ENCODE measurements at places on chromosomes 3 and 15. TPM values are rescaled to one million over a fixed set of nuclear protein-coding genes. Genes with fewer than 3 reads are reported as not detected.

DNA sequence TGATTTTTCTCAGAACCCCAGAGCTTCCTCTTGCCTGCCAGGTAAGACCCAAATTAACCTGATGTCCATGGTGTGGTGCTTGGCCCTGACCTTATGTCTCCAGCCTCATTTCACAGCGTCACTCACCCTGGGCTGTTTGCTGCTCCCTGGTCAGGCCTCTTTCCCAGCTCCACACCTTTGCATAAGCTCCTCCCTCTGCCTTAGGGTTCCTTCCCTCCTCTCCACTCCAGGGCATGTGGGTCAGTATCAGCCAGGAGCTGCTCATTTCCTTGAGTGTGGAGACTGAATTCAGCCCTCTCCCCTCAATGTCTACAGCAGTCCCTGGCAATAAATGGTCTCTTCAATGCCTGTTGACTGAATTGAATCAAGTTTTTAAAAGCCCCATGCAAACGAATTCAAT is 75.6 kb upstream of the ANKRD34C start:
- no peak for DNase-seq

- DNase-seq, result no peak
Observed at GRCh38 chr3:38335263-38335662, 11.3 kb upstream of the XYLB start.

The PTH1R gene
- 13.0 TPM for total RNA-seq

DNA sequence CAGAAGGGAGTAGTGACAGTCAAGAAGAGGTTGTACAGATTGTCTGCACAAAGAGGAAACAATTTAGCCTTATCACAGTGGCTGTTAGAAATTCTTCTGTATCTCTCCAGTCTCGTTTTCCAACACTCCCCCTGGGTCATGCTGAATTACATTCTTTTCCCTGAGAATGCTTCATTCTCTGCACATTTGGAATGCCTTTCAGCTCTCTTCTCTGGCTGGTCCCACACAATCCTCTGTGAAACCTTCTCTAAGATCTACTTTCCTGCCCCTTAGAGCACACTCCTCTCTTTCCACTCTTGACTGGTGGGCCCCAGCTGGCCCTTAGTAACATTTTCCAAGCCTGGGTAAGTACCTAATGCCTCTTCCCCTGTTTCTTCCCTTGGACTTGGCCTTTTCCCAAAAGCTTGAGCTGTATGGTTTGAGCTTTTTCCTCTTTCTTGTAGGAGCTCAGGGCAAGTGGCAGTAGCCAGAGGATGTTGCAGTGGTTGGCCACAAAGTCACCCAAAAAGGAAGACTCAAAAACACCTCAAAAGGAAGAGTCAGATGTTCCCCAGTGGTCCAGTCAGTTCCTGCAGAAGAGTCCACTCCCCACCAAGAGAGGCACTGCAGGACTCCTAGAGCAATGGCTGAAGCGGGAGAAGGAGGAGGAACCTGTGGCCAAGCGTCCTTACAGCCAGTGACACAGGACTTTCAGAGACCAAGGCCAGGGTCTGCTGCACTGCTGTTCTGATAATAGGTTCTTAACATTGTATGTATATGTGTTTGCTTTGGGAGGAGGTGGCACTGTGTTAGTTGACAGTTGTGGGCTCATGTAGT is 25.7 kb downstream of the HMCES start:
- no peak for DNase-seq

The AADACL2 gene
- not detected for total RNA-seq

- no peak for DNase-seq
Observed at GRCh38 chr15:22863356-22863755, 24.9 kb downstream of the NIPA2 start.

GRCh38 chr3:46368569-46368968 is 2.2 kb upstream of the CCR5 start:
- DNase-seq, result peak; percentile 66

DNA sequence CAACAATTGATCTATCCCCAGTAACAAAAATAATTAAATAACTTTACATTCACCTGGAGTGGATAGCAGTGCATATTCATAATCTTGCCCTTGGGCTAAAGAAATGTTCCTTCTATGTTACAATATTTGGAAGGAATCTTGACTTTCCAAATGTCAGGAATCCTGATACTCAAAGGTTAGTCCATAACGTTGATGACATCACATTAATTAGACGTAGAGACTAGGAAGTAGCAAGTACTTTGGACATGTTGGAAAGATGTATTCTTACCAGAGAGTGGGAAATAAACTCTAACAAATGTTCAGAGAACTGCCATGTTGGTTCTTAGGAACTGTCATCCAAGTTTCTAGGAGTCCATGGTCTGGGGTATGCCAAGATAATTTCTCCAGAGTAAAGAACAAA is 70.6 kb upstream of the SLC25A36 start:
- no peak for DNase-seq

The CHRNB4 gene
- total RNA-seq, result not detected

DNA sequence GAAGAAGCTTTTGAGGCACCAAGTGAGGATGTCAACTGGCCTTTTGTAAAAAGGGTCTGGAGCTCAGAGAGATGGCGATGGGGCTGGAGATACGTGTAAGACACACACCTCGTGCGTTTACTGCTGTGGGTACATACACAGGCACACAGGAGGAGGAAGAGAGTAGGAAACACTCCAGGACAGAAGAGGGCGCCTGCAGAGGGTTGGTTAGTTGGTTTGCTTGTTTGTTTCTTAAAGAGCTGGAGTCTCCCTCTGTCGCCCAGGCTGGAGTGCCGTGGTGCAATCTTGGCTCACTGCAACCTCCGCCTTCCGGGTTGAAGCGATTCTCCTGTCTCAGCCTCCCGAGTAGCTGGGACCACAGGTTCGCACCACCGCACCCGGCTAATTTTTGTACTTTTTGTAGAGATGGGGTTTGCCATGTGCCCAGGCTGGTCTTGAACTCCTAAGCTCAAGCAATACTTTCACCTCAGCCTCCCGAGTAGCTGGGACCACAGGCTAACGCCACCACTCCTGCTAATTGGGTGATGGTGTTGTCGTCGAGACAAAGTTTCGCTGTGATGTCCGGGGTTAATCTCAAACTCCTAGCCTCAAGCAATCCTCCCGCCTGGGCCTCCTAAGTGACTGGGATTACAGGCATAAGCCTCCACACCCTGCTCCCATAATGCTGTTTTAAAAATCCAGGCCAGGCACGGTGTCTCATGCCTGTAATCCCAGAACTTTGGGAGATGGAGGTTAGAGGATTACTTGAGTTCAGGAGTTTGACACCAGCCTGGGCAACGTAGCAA is 1.3 kb upstream of the PRR20G start:
- no peak for DNase-seq

The CLEC3B gene
- 68.0 TPM for total RNA-seq

The FSD2 gene
- total RNA-seq, result 150 TPM

DNA sequence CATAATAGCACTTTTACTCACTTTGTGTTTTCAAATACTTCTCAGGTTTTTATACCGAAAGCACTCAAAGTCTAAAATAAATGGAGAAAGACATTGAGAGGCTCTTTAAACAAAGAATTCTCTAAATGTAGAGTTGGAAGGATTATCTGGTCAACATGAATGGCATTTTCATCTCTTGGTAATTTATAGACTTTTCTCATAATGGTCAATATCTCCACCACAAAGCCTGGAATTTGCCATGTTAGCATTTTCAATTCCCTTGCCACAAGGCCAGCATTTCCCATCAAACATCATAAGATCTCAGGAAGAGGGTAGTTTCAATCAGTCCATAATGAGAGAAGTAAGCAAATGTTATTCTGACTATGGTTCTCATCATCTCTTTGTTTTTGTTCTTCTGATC is 293.0 kb downstream of the CADM2 start:
- DNase-seq, result no peak

GRCh38 chr3:184171562-184171961 is 3.1 kb upstream of the AP2M1 start:
- no peak for DNase-seq

The LRRC15 gene
- total RNA-seq, result 0.42 TPM

DNA sequence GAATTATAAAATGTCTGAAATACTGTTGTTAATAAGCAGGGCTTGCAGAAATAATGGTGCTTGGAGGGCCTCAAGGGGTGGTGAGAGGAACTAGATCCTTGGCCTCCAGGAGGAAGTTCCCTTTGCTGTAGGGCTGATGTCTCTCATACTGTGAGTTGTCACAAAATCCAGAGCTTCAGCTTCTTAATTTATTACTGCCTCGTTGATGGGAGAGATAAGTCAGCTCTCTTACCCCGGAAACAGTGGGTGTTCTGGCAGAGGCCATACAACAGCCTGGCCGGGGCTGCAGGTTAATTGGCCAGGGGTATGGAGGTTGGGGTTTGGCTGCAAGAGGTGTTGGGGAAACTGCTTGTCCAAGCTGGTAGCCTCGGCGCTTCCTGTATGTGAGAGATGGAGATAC is 15.5 kb downstream of the MAPKAPK3 start:
- DNase-seq, result no peak

The ACP3 gene
- 1.1 TPM for total RNA-seq

The GPR62 gene
- total RNA-seq, result 0.15 TPM

GRCh38 chr3:47870156-47870555 is 67.2 kb downstream of the DHX30 start:
- no peak for DNase-seq

- peak; percentile 75 for DNase-seq
Observed at GRCh38 chr3:32126305-32127015, 20.0 kb downstream of the GPD1L start.

The MYNN gene
- total RNA-seq, result 13.2 TPM

The KLHL6 gene
- total RNA-seq, result 0.87 TPM

DNA sequence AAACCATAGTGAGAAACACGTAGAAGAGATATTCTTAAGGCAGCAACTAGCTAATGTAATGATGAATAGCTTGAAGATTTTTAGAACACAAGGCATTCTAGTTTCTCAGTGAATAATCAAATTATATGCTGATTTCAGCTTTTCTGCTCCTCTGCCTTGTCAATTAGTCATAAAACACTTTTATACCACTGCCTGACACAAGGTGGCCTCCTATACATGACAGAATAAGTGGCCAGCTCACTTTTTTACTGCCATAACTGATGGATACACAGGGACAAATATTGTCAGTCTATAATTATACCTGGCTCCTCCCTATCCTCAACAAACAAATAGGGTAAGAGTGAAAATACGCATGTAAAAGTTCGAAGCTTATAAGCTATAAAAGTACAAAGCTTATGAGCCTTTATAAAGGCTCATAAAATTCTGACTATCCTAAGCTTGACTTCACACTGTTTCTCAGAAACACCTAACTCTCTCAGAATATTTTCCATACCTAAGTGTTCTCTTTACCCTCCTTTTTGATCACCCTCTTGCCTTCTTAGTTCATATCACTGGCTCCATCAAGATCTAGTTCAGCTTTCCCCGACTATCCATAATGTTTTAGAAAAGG is 81.6 kb downstream of the HERC1 start:
- DNase-seq, result no peak

- DNase-seq, result no peak
Observed at GRCh38 chr15:99963096-99963825, 230.0 kb upstream of the LYSMD4 start.

- DNase-seq, result no peak
Observed at GRCh38 chr15:101376615-101377395, 81.8 kb upstream of the SNRPA1 start.

GRCh38 chr3:105801397-105801796 is 67.4 kb downstream of the CBLB start:
- DNase-seq, result no peak

The PLA2G4E gene
- total RNA-seq, result not detected

The FBXO40 gene
- 228 TPM for total RNA-seq

DNA sequence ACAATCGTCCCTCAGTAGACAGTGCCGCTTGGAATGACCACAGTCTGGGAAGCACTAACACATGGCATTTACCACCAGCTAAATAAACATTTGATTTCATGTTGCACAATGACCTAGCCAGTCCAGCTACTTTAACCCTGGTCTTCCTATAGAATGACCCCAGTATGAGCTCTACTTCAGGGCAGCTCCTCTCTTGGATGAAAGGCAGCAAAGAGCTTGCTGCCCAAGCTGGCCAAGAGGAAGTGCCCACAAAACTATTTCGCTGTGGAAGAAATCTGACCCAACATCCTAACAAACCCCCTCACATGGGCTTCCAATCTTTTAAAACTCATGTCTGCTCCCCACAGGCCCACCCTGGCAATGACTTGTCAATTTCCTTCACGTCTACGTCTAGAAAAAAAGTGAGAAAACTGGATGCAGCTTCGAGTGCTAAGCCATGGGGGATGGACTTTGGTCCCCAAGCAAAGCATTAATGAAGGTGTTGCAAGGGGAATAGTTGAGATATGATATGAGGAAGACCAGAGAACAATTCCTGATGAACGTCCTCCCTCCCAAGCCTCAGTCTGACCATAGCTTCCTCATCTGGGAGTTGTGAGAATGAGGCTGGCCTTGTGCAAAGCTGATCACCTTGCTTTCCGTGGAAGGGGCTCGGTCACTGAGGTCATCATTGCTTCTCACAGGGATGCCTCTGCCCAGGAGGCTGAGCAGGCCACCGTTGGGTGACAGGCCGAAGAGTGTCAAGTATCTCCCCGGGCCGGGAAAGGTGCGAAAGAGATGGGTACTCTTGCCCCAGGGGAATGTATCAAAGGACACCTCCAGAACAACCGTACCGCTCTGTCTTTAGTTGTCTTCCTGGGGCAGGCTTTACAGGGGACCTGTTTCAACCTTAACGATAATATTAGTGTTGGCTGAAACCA is 964 bp downstream of the SLC25A20 start:
- DNase-seq, result no peak

DNA sequence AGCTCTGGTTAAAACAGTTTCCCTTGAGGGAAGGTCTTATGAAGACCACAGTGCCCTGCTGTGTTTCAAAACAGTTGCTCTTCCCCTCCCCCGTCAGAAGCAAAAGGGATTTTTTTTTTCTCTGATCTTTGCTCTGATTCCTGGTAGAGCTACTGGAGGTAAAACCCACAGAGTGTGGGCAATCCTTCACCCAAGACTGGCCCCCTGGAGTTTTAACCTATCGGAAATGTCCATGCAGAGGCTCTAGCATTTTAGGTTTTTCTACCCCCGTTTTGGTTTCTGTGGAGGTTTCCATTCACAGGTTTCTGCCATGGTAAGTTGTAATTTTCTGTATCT is 27.7 kb downstream of the GRM2 start:
- DNase-seq, result no peak

GRCh38 chr3:126291537-126291936 is 65.7 kb downstream of the KLF15 start:
- DNase-seq, result no peak

DNA sequence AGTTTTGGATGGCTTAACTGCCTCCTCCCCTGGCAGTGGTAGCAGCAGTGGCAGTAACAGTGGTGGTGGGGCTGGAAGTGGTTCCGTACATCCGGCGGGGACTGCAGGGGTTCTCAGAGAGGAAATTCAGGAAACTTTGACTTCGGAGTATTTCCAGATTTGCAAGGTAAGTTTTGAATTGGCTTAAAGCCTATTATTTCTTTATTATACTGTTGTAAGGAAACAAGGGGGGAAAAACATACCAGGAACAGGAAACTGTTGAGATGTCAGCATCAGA is 1.5 kb downstream of the STXBP5L start:
- no peak for DNase-seq

DNA sequence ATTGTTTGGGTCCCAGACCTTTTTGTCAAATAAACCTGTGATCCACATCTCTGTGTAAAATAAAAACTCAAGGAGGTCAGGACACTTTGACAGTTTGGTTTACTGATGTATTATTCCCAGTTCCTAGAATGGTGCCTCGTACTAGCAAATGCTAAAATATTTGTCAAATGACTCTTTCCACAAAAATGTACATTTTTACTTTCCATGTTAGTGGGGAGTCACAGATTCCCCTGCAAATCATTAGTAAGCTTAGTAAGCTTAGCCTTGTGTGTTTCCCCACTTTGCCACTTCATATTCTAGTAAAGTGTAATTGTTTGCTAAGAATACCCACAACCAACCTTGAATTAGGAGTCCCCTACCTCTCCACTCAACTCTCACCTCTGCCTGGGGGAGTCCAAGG is 2.4 kb upstream of the MAGI1 start:
- no peak for DNase-seq

The C3orf85 gene
- total RNA-seq, result not detected

Measured in left ventricle myocardium superior (tissue), 1 donor.